ENCODE measurements at places on chromosomes 16 and 17. TPM values are rescaled to one million over a fixed set of nuclear protein-coding genes. Genes with fewer than 3 reads are reported as not detected.
A peak's percentile ranks its signal among the peaks of the same experiment; 100 is the strongest.

DNA sequence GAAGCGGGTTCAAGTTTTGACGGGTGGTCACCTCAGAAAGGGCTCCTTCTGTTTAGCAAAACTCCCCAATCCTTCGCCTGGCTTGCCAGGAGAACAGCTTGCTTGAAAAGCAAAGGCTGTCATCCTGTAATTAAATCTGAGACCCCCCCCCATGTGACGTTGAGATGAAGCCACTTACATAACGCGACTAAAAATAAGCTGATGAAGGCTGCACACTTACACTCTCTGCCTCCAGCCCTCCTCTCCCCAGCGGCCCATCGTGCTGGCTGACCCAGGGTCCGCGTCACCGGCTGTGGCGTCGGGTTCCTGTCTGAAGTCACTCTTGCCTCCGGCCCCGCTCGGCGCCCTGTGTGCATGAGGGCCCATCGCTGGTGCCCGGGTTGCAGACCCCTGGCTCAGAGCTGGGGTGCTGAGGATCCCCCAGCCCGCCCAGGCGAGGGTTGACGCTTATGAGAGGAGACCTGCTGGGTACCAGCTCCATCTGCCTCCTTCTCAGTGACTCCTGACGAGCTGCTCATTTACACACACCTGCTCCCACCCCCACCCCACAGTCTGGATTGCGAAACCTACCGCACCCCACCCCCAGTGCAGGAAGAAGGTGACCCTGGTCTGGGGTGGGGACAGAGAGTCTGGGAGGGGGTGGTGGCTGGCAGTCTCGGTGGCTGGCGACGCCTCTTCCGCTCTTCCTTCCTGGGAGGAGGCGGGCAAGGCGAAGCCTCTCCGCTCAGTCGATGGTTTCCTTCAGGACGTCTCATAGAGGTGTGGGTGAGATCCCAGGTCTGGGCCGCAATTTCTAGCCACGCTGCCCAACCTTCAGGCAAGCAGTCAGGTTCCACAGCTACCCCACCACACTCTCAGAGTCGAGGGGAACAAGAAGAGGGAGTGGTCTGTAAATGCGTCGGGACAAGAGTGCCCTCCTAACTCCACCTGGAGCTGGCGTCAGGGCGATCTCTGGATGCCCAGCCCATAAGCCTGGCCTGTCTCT is 3.1 kb upstream of the BAIAP2 start:
- no peak for DNase-seq

DNA sequence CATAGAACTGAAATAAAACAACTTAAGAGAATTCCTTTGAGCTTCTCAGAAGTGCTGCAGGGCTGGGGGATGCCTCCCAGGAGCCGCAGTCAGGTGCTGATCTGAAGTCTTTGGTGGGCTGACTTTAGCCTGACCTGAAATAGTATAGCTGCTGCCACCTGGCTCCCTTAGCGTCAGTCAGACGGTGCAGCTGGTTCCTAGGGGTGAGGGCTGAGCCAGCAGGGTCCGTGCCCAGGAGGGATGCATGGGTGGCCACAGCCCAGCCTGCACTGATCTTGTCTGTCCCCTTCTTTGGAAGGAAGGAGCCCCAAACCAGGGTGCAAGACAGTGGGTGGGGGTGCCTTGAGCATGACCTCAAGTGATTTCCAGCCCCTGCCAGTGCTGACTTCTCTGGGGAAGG is 11.5 kb downstream of the MAPT start:
- no peak for DNase-seq

DNA sequence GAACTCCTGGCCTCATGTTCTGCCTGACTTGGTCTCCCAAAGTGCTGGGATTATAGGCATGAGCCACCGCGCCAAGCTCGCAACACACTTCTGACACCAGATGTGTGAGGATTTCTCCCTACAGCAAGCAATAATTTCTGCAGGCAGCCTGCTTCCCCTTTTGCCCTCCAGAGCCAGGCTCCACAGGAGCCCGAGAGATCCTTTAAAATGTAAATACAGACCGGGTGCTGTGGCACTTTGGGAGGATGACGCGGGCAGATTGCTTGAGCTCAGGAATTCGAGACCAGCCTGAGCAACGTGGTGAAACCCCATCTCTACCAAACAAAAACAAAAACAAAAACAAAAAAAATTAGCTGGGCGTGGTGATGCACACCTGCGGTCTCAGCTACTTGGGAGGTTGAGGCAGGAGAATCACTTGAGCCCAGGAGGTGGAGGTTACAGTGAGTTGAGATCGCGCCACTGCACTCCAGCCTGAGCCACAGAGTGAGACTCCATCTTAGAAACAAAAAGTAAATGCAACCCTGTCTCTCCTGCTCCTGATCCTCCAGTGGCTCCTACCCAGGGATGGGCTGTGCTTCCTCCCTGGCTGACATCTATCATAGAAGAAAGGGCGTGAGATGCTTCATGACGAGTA is 14.7 kb downstream of the C16orf96 start:
- DNase-seq = no peak

- DNase-seq = peak; percentile 65
These were observed 16.7 kb upstream of the C17orf78 start for GRCh38 chr17:37358830-37359681.

The TEX19 gene
- not detected for total RNA-seq

DNA sequence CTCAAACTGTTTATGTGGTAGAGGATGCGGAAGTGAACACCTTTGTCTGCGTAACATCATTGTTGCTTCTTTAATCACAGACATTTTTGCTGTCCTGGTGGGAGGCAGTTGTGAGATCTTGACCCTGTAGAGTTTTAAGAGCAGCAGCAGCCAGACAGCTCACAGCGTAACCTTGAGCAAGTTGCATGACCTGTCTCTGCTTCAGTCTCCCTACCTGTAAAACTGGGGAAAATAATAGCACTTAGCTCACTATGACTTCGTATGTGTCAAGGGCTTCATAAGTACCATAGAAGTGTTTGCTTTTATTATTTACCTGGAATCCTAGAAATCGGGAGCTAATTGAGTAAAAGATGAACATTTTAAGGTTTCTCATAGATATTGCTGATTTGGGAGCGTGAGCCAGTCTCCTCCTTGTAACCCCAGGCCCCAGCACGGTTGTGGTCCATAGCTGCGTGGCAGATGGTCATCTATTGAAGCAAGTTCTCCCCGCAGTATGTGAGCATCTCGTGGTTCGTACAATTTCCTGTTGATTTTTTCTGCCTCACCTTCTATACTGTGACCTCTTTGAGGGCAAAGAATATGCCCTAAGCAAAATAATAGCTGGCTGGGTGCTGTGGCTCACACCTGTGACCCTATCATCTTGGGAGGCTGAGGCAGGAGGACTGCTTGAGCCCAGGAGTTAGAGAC is 34.4 kb downstream of the GPRC5B start:
- DNase-seq = no peak

The CMTM2 gene
- total RNA-seq = not detected

DNA sequence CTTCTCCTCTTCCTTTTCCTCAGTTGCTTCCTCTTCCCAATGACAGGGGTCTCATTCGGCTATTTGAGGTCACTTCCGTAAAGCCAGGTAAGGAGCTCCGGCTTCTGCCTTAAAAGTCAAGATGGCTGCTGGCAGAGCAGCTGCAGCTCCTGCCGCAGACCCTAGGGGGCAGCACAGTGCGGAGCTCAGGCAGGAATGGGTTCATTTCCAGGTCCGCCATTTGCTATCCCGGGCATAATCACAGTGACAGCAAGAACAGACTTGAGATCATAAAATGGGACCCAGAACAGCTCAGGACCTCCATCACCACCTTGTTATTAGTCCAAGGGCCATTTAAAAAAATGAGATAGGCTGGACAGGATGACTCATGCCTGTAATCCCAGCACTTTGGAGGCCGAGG is 199.5 kb downstream of the ZNF18 start:
- DNase-seq = no peak

The ATP2C2 gene
- not detected for total RNA-seq

- no peak for DNase-seq
These were observed 5.5 kb downstream of the CCL17 start for GRCh38 chr16:57409870-57410587.

DNA sequence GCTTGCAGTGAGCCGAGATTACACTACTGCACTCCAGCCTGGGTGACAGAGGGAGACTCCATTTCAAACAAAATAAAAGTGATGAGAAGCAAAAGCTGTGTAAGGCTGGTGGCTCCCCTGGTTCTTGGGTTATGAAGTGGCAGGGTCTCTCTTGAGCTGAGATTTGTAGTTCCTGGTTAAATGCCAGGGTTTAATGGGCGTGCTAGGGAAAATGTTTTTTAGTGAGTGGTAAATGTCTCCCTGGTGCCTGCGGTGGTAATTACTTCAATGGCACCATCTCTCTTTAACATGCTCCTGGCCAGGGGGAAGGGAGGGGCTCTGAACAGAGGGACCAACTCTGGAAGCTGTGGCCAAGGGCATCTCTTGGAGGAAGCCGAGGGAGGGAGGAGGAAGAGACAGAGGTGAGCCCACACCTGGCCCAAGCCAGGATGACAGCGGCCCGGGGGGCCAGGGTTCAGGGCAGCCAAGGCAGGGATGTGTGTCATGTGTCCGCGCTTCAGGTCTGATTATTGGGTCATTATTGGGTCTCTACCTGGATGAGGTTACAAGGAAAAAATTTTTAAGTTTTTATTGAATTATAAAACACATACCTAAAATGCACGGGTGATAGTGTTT is 17.8 kb upstream of the RPL38 start:
- no peak for DNase-seq

GRCh38 chr17:29579866-29580771 is 9.3 kb downstream of the GIT1 start:
- DNase-seq = peak; percentile 49

DNA sequence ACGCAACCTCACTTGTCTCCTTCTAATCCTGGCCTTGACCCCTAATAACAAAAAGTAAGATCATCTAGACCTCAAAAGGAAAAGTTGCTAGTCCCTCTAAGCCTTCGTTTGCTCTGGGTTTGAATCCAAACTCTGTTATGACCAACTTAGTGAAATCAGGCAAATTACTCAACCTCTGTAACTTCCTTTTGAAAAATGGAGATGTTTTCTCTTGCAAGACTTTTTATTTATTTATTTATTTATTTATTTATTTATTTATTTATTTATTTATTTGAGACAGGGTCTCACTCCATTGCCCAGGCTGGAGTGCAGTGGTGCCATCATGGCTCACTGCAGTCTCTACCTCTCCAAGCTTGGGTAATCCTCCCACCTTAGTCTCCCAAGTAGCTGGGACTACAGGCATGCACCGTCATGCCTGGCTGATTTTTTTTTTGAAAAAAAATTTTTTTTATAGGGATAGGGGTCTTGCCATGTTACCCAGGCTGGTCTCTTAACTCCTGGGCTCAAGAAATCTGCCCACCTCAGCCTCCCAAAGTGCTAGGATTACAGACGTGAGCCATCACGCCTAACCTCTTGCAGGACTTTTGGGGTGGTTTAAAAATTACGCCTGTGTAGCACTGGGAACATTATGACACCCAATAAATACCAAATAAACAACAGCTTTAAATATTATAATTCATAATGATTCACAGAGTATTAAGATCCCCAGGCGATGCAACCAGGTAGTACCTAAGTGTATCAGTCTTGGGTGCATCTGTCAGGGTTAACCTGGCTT is 63.4 kb downstream of the PITPNC1 start:
- DNase-seq = no peak

DNA sequence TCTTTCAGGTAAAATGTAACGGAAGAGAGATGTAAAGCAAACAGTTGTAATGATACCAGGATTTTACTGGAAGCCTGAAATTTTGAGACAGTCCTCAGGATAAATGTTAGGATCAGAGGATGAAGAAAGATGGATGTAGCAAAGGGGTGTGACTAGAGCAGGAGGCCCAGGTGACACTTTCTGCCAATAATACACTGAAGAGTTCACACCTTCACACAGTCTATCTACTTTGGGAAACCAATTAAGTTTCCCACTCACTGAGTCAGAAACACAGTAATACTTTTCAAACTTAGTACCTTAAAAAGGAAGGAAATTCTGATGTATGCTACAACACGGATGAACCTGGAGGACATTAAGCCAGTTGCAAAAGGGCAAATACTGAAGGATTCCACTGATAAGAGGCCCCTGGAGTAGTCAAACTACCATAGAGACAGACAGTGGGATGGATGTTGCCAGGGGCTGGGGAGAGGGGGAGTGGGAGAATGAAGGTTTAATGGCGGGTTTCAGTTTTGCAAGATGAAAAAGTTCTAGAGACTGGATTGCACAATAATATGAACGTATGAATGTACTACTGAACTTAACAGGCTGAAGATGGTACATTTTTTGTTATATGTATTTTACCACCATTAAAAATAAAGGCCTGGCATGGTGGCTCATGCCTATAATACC is 62.3 kb downstream of the CYTH1 start:
- no peak for DNase-seq

- no peak for DNase-seq
These were observed 153.9 kb downstream of the PARN start for GRCh38 chr16:14476183-14476582.

The NLGN2 gene
- 2.6 TPM for total RNA-seq

DNA sequence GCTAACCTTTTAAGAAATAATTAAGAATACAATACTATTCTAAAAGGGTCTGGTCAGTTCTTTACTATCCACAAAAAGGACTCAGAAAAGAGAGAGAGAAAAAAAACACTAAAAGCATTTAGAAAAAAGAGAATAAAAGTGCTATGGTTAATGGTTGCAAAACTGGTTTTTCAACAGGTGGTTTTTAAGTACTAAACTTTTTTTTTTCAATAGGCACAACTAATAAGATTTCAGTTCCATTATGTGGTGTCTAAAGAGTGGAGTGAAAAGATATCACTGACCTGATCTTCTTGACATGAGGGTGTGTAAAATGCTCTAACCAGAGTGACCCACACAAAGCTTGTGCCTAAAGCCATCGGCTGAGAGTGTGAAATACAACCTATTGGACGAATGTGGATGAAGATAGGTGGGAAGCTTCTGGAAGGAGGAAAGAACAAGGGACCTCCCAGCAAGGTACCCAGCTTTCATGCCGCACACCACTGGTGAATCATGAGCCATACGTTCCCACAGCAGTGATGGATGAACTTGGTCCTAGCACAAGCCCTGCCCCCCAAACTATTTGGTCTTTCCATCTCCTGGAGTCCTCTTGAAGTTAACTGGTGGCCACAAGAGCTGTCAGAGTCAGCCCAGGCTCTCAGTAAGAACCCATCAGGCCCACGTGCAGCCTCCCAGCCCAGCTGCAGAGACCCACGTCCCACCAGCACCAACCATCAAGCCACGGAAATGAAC is 103.0 kb downstream of the ZFHX3 start:
- DNase-seq = no peak

DNA sequence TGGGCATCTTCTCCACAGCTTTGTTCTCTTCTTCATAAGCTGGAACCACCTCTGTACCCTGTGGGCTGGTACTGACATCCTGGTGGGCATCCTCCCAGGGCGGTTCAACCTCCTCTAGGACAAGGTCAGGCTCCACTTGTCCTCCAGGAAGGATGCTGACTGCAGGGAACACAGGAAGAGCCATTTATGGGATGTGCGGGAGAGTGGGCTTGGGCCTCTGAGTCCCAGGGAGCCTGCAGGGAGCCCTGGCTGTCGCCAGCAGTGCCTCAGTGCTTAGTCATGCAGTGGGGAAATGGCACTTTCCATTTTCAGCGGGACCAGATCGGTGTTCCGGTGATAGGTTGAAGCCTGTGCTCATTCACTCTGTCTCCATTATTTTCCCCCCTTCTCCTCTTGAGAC is 20.5 kb downstream of the CNGB1 start:
- no peak for DNase-seq

The CFDP1 gene
- total RNA-seq = 51.0 TPM

GRCh38 chr17:15408803-15409202 is 58.6 kb downstream of the CDRT4 start:
- DNase-seq = no peak

Measured in pulmonary artery endothelial cell (primary cell).